BE2C (cell line): ENCODE measurements at places on chromosomes 7 and 10.
A peak's percentile ranks its signal among the peaks of the same experiment; 100 is the strongest.

GRCh38 chr7:91995391-91996105 lies 54.9 kb downstream of the AKAP9 start:
- no peak for DNase-seq

- DNase-seq = no peak
These were observed 214.8 kb downstream of the LRRTM3 start for GRCh38 chr10:67140641-67141040.

- no peak for DNase-seq
These were observed 51.4 kb downstream of the CXCL12 start for GRCh38 chr10:44333511-44333910.

GRCh38 chr10:8211631-8212030 lies 157.1 kb downstream of the GATA3 start:
- DNase-seq = no peak

DNA sequence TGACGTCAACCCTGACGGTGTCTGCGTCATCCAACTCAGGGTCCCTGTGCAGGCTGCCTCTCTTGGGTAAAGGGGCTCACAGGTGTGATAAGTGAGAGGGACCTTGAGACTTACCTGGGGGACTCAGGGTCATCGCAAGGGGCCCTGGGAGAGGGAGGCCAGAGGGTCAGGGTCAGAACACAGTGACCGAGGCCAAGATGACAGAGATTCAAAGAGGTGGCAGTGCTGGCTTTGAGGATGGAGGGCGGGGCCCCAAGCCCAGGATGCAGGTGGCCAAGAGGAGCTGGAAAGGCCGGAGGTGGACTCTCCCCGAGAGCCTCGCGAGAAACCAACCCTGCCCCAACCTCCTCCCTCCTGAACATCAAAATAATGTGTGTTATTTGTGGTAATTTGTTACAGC lies 165.2 kb upstream of the PPP2R2D start:
- no peak for DNase-seq

DNA sequence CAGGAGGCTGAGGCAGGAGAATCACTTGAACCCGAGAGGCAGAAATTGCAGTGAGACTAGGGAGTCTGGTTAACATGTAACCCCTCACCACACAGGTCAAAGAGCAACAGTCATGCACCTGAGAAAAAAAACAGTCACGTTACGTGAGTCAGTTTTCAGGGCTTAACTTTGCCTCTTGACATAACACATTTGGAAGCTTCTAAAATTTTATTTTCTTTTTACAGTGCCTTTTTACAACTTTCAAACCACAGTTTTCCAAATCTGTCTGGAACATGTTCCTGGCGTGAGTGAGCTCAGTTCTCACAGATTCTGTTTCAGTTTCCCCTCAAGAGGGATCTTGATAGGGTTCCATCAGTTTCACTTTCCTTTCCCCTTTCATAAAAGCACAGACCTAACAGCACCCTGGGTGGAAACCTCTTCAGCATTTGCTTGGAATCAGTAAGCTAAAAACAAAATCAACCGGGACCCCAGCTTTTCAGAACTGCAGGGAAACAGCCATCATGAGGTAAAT lies 4.4 kb downstream of the IFIT3 start:
- DNase-seq = no peak

DNA sequence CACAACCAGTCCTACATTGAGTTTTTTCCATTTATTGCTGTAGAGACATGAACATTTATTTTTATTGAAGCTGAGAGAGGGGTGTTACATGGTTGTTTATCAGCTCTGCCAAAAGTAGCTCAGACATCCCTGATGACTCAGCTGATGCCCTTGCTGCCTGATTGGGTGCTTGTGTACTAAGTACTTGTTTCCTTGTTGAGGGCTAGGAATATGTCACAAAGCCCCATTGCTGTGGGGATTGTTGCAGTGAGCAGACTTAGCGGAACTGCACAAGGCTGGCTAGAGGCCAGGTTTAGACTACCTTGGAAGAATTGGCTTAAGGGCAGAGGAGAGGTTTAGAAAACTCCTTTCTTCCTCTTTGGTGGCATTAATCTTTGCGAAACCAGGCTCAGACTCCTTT lies 110.6 kb downstream of the AUTS2 start:
- peak; percentile 19 for DNase-seq

DNA sequence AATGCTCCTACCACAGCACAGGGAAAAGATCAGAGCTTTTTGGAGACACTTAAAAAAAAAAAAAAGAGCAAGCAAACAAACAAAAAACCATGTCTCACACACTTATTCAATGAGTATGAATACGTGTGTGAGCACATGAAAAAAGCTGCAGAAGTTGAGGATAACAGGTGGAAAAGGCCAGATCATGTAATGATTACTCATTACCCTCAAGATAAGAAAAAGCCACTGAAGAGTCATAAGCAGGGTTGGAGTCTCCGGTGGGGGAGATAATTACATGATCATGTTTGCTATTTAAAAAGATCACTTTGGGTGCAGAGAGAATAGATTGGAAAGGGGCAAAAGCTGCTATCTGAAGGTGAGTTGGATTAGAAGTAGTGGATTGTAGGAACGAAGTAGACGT lies 77.0 kb downstream of the POU6F2 start:
- DNase-seq = no peak

GRCh38 chr10:3398825-3399646 lies 226.5 kb upstream of the PITRM1 start:
- DNase-seq = peak; percentile 85

GRCh38 chr10:45419676-45420025 lies 45.6 kb downstream of the ALOX5 start:
- DNase-seq = no peak

DNA sequence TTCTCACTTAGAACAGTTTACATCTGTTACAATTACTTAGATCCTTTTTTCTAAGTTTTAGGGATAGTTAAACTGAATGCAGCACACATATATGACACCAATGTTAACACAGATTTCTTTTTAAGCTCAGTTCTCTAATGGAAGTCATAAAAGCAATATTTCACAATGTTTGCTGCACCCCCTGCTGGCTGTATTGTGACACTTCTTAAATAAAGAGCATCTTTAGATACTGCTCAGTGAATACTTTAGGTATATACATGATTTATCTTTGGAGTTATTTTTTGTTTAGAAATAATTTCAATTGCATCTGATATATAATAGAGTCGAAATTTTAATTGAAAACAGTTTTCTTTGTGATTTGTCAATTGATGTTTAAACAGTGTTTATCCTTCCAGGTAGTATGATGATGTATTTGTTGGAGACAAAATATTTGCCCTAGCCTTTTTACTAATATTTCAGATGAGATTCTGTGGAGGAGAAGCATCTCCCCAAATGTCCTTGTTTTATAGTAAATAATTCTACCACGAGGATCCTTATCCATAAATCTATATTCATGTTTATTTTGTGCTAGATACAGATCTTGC lies 174.4 kb downstream of the ST7 start:
- DNase-seq = peak; percentile 60

- peak; percentile 91 for DNase-seq
These were observed 28.8 kb upstream of the HECTD2 start for GRCh38 chr10:91381257-91381891.

DNA sequence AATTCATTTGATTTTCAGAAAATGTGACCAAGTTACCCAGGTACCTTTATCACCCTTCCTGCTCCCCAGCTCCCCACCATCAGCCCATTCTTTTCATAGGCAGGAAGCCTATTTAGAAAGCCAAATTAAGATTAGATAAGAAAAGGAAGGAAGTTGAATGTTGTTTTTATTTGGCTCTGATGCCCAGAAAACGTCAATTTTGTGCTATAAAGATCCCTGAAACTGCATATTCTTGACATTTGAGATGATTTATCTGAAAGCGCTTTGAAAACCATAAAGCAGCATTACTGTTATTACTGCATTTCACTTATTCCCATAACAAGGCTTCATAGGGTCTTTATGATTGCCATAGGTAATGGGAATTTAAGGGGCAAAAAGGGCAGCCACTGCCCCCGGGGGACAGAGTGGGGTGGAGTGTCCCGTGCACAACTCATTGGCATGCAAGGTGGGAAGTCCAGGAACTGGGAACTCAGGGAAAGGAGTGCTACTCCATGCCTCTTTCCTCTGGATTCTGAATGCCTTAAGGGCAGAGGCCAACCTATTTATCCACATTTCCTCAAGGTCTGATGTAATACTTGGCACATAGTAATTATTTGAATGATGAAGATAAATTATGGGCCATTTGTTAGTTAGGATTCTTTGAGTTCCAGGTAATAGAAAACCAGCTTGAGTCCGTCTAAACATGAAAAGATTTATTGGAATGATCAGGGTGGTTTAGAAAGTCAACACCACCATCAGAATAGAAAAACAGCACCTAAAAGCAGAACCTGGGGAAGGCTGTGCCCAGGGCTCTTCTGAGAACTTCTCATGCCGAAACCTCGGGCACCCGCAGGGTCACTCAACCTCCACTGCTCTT lies 100.6 kb upstream of the ELMO1 start:
- DNase-seq = no peak

GRCh38 chr10:74418285-74418872 lies 267.4 kb downstream of the ADK start:
- DNase-seq = peak; percentile 70

- no peak for DNase-seq
These were observed 506 bp downstream of the CTTNBP2 start for GRCh38 chr7:117872561-117873309.

GRCh38 chr7:117807676-117808075 lies 65.6 kb downstream of the CTTNBP2 start:
- DNase-seq = peak; percentile 18

DNA sequence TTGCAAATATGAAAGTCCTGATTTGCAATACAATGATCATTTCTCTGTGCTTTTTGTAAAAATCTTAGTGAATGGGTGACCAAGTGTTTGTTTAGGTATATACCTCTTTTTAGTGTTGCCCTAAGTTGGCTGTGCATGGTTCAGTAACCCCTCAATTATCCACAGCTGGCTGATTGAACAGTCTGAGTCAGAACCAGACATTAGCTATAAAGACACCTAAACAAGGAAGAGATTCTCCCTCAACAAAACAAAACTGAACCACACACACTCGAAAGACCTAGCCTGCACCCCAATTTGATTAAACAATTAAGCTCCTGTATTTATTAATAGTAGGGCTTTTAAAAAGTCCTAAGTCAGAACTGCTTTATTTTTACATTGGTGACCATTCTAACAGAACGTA lies 2.8 kb downstream of the RSBN1L start:
- peak; percentile 16 for DNase-seq

DNA sequence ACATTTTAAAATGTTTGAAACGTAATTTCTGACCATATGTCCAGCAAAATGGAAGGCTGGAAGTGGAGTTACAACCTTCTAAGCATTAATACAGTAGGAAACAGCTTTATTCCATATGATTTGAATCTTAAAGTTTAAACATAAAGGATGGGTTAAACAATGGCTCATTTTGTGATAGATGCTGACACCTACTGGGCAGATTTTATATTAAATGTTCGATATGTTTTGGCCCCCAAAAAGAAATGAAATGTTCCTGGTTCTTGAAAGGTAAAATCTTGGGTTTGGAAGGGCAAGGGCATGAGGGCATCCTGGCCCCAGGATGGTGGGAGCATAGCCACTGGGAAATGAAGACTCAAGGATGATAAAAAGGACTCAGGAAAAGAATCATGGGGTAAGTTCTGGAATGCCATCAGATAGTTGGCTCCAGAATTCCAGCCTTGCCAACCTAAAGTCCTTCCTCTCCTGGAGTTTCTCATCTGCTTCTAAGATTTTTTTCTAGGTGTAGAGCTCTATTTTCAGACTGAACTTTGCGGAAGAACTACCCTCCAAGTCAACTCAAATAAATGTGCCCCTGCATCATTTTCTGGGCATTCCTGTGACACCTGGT lies 34.6 kb upstream of the SLC35G1 start:
- DNase-seq = no peak

DNA sequence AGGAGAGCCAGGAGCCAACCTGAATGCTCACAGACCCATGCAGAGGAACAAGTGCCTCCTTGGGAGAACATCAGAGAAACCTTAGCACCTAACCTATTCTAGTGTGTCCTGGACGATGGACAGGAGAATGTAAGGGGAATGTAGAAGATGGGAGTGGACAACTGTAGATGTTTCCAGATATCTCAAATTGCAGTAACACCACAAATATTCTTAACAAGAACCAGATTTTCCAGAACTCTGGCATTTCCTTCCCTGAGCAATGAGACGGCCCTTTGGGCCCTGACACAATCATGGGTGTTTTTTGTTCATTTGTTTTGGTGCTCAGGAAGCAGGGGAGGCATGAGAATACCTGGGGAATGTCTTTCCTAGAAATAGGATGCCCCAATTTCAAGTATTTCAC lies 196.1 kb upstream of the PRSS1 start:
- DNase-seq = no peak

GRCh38 chr7:137576481-137576880 lies 232.9 kb upstream of the PTN start:
- no peak for DNase-seq

DNA sequence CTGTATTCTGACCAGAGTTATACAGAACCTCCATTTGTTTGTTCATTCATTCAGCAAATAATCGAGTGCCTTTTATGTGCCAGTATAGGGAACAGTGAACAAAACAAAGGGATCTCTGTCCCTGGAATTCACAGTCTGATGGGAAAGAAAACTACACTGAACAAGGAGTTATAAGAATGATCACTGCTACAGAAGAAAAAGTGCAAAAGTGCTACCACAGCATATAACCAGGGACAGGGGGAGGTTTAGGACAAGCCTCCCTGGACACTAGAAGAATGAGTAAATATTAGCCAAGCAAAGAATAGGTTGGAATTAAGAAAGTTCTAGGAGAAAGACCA lies 4.2 kb downstream of the CLDN12 start:
- DNase-seq = no peak

- no peak for DNase-seq
These were observed 10.9 kb upstream of the ZFAND2A start for GRCh38 chr7:1170741-1171501.

GRCh38 chr10:126533644-126534043 lies 136.8 kb downstream of the C10orf90 start:
- DNase-seq = no peak

- DNase-seq = no peak
These were observed 50.0 kb upstream of the EMX2 start for GRCh38 chr10:117492504-117492903.

DNA sequence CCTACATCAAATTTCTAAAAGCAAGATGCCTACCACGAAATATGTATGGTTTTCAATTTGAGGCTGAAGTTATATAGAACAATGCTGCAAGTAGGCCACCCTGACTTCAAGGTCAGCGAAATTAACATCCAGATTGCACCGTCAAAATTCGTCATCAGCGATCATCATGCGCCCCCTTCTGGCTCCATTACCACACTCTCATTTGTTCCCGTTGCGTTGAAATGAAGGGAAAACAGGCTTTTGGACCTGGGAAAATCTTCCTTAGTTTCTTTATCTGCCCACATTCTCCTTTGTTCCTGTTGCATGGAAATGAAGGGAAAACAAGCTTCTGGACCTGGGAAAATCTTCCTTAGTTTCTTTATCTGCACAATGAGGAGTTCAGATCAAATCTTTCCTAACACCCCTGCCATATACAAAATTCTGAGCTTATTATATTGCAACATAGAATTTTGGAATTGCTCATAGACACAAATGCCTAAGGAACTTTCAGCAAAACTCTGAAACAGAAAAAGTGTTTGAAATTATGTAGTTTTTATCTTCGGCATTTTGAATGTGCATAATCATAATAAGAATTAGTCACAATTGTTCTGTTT lies 98.2 kb upstream of the PRKCQ start:
- peak; percentile 43 for DNase-seq

GRCh38 chr7:68892236-68892635 lies 706.0 kb upstream of the AUTS2 start:
- peak; percentile 22 for DNase-seq
